Ascending aorta (tissue), 2 donors: ENCODE measurements at places on chromosomes 7 and 10. TPM values are rescaled to one million over a fixed set of nuclear protein-coding genes. Genes with fewer than 3 reads are reported as not detected.

OSBPL3 gene
- total RNA-seq, result 0.96 TPM

GRCh38 chr7:29139796-29140195 is 6.5 kb downstream of the CPVL start:
- H3K27ac ChIP-seq, result no peak overlapping the region
- no peak overlapping the region for H3K4me3 ChIP-seq
- H3K27me3 ChIP-seq, result no peaks in the 10 kb centered on the region
- no peak for DNase-seq
- no peaks in the 10 kb centered on the region for H3K4me1 ChIP-seq

PKD2L1 gene
- total RNA-seq, result not detected

LIPF gene
- 7.1 TPM for total RNA-seq

SLC26A5 gene
- not detected for total RNA-seq

- no peaks in the 10 kb centered on the region for H3K27me3 ChIP-seq
- no peak for DNase-seq
- H3K4me3 ChIP-seq, result no peak overlapping the region
- H3K27ac ChIP-seq, result no peak overlapping the region
- H3K4me1 ChIP-seq, result no peaks in the 10 kb centered on the region
- no peaks in the 10 kb centered on the region for H3K36me3 ChIP-seq
Measured at GRCh38 chr7:115654384-115655214, 376.0 kb downstream of the TFEC start.

DNA sequence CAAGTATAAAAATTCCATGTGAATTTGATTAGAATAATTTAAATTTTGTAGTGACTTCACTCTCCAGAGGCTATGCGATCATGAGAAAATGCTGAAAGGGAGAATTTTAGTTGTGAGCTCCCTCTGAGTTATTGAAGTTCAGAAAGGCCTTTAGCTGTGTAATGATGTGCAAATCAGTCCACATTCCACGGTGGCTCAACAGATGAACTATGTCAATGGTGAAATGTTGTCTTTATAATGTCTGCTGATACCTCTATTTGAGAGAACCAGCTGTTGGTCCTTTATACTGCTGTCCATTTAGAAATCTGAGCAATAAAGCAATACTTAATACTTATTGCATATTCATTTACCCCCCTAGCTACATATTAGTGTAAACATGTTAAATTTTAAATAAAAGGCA is 7.1 kb upstream of the ITGB8 start:
- H3K4me3 ChIP-seq, result no peak overlapping the region
- H3K27me3 ChIP-seq, result no peaks in the 10 kb centered on the region
- no peaks in the 10 kb centered on the region for H3K36me3 ChIP-seq
- no peak overlapping the region for H3K27ac ChIP-seq

DNA sequence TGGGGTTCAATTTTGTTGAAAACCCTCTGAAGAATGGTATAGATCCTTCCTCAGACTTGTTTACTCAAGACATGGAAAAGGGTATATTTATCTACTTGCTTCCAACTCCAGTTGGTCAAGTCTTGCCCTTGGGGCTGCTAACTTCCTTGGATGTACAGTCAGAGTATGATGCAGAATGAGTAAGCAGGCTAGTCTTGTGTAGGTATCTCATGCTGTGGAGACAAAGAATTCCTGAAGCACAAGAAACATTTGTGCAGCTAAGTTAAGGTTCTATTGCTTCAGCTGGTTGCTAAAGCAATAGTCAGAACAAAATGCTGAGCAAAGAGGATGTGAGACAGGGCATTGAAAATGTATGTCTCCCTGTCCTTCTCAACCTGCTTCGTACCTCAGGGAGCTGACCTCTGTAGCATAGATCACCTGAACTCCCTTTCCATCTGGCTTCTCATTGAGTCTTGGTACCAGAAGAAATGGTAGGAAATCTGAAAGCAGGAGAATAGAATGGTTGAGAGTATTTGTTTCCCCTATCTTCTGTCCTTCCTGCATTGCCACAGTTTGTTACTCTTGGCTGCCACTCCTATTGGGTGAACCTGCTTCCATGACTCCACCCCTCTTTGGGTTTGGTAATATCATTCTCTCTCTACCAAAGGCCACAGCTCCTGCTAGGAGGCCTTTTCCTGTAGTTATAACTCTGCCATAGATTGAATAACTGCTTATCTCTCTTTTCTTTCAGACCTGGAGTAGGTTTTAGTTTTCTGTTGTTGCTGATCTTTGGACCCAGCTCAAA is 346.0 kb downstream of the PHF14 start:
- no peak overlapping the region for H3K4me3 ChIP-seq
- no peaks in the 10 kb centered on the region for H3K36me3 ChIP-seq
- no peak for DNase-seq
- H3K4me1 ChIP-seq, result no peaks in the 10 kb centered on the region

- no peak overlapping the region for H3K4me3 ChIP-seq
- no peaks in the 10 kb centered on the region for H3K27me3 ChIP-seq
- no peaks in the 10 kb centered on the region for H3K4me1 ChIP-seq
- H3K36me3 ChIP-seq, result no peaks in the 10 kb centered on the region
- H3K27ac ChIP-seq, result no peak overlapping the region
Measured at GRCh38 chr10:126397640-126398382, 9.5 kb upstream of the ADAM12 start.

DNA sequence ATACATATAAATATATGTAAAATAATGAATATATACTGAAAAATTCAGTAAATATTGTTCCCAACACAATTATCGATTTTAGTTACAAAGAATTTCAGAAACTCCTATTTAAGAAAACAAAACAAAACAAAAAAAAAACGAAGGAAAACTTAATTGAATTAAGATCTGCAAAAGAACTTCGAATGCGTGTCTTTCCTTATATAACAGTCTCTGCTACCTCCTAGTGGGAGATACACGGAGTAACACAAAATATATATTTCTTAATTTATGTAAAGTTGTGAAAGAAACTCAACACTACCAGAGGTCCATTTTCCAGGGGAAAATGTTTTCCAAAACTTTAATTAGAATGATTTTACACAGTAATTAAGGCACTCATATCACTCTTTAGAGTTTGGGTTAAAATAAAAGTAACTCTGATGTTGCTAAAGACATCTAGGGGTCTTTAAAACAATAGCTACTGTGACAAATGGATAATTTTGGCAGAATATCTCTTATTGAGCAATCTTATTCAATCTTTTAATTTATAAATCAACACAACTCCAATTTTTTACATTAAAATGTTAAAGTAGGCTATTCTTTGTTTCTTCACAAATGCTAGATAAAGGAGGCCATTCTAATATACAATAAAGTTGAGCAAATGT is 41.6 kb downstream of the NEBL start:
- no peaks in the 10 kb centered on the region for H3K36me3 ChIP-seq
- DNase-seq, result no peak
- no peaks in the 10 kb centered on the region for H3K4me1 ChIP-seq
